ENCODE measurements at places on chromosomes 2 and 18.

GRCh38 chr2:135473567-135473966 is 57.5 kb downstream of the ZRANB3 start:
- no peak for DNase-seq

- DNase-seq, result no peak
Observed at GRCh38 chr2:169095621-169096105, 26.3 kb downstream of the DHRS9 start.

- no peak for DNase-seq
Observed at GRCh38 chr2:48870503-48870902, 115.0 kb upstream of the LHCGR start.

DNA sequence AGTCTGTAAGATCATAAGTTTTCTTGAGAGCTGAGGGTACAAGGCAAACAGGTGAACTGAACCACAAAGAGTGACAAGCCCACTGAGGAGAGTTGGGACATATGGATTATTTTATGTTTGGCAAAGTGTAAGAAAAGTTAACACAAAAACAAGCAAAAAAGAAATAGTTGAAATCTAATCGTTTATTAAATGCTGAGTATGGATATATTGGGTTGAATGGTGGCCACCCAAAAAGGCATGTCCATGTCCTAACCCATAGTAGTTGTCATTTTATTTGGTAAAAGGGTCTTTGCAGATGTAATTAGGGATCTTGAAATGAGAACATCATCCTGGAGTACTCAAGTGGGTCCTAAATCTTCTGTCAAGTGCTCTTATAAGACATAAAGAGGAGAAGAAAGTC is 24.9 kb upstream of the TWIST2 start:
- DNase-seq, result no peak

DNA sequence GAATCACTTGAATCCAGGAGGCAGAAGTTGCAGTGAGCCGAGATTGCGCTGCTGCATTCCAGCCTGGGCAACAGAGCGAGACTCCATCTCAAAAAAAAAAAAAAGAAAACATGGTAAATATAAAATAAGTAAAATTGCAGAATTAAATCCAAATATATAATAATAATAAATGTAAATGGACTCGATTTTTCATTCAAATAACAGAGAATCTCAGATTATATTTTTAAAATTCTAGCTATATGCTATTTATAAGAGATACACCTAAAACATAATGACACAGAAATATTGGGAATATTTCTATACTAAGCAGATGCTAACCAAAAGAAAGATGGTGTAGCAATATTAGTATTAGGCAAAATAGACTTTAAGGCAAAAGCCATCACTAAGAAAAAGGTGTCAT is 15.1 kb upstream of the NEURL3 start:
- DNase-seq, result no peak

DNA sequence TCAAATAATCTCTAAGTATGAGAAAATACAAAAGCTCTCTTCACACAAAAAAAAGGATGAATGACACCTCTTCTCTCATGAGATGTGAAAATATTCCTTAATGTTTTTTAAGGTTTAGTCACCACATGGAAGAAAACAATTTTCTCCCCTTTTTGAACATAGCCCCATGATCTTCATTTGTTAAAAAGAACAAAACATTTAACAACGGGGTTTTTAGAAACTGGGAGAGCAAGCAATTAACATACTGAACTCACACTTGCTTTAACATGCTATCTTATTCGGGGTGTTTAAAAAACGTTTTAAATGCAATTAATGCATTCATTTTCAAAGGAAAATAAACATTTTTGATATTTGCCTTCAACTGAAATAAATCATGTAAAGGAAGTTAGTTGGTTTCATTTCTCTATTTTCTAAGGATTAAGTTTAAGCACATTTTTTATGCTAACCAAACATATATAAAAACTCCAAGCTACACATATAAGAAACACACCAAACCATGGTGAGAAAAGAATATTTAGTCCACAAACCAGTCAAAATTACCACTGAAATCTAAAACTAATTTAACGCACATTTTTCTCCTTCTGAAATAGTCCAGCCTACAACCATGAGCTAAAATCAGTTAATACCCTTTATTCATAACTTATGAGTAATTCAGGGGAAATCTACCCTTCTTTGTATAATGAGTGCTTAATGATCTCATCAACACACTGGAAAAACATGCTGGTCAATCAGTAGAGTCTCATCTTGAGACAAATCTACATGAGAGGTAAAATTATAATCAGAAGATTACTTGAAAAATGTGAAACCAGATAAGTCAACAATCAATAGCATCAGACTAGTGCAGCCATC is 8.2 kb downstream of the FBXO11 start:
- DNase-seq, result no peak

DNA sequence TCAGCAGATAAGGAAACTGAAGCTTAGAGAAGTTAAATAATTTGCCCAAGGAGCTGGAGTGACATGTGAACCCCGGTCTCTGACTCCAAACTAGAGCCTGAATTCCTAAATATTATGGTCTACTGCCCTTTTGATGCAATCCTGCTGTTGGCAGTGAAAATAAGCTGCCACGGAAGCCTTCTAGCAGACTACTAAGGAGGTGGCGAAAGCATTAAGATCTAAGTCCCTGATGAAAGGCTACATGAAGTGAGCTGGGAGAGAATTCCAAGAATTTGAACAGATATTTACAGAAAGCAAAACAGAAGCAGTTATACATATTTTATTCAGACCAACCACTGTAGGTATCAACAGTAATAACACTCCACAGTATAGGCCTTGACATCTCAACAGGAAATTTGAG is 28.1 kb downstream of the TRMT61B start:
- DNase-seq, result no peak

GRCh38 chr2:120238728-120239487 is 13.7 kb upstream of the RALB start:
- DNase-seq, result no peak

- no peak for DNase-seq
Observed at GRCh38 chr2:26740890-26741302, 23.2 kb upstream of the SLC35F6 start.

GRCh38 chr2:165700531-165700930 is 93.5 kb downstream of the GALNT3 start:
- no peak for DNase-seq

DNA sequence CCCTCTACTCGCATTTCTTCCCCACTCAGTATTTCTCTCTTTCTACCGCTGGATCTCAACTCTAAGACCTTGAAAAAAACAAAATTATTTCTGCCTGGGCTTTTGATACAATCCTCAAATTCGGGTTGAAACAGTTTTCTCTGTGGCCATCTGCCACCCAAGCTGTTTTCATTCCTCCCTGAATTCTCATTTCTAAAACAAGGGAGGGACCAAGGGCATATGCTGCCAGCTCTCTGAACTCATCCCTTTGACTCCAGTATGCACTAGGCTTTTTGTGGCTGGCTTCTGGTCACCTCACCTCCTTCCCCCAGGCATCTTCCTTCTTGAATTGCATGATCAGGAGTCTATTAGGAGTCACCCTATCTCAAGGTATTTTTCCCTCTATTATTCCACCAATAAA is 49.5 kb downstream of the CCDC148 start:
- DNase-seq, result no peak

- DNase-seq, result no peak
Observed at GRCh38 chr18:28637897-28638296, 461.0 kb upstream of the CDH2 start.

DNA sequence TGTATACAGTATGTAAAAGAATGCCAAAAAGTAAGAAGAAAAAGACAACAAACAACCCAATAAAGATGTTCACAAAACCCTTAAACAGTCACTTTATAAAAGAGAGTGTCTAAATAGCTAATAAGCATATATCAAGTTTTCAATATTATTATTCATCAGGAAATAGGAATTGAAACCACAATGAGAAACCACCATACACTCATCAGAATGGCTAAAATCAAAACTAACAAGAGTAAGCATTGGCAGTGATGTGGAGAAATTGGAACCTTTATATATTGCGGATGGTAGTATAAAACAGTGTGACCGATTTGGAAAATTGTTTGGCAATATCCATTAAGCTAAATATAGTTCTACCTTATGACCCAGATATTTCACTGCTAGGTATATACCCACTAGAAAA is 20.5 kb upstream of the TGFA start:
- DNase-seq, result no peak

DNA sequence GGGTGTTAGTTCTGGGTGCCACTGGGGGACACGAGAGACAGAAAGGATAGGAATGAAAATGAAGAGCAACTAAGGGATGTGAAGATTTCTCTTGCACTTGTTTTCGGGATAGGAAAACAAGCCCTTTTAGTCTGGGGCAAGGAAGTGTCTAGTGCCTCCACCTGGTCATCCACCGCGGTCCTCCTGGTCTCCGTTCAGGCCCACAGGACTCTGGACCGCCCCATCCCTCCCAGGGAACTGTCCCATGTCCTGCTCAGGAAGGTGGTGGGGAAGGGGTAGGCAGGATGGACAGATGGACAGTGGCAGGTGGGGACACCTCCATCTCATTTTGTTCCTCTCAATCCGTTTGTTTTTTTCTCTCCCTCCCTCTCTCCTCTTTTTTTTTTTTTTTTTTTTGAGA is 45.9 kb downstream of the AGAP1 start:
- DNase-seq, result no peak

GRCh38 chr2:10963155-10963554 is 51.4 kb downstream of the KCNF1 start:
- DNase-seq, result no peak

- no peak for DNase-seq
Observed at GRCh38 chr2:10120877-10121574, 1.5 kb upstream of the RRM2 start.

DNA sequence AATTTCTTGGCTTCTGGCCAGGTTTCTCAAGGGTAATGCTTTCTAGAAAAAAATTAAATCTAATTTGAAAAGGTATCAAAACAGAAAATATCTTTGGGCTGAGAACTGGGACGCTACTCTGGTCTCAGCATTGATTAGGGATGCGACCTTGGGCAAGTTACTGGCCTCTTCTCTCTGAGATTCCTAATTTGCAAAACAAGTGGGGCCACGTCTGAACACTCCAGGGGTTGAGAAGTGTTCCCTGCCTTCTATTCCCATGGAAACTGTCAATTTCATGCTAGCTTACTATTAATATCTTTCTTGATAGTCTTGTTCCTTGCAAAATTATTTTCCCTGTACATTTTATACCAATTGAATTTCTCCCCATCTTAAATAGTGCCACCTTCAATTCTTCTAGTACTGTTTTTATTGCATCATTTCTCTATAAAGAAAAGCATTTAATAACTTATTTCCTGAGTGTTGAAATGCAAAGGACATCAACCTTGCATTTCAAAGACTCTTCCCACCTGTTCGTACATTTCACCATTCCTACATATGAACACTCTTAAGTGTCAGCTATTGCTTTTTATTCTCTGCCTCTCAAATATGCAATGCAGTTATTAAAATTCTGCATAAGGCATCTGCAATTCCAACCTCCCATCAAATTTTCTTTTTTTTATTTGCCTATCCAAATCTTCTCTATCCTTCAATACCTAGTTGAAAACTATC is 118.3 kb upstream of the DSEL start:
- DNase-seq, result no peak

- no peak for DNase-seq
Observed at GRCh38 chr2:188403676-188404075, 112.0 kb downstream of the GULP1 start.

DNA sequence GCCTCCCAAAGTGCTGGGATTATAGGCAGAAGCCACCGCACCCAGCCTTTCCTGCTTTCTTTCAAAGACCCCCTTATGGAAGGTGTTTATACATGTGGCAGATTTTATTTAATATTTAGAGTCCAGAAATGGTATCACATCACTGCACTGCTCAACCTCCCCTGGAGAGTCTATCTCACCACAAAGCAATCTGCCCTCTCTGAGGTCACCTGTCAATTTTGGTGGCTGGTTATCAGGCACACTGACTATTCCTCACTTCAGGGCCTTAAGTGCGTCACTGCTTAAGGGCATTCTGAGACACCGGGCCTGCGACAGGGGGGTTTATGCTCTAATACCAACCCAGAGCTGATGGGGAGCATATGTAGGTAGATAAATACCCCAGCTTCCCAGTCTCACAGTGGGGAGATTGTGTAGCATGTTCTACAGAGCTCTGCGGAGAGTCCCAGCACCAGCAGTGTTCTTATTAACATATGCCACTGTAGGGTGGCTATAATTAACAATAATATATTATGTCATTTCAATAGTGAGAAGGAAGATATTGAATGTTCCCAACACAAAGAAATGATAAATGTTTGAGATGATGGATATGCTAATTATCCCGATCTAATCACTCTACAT is 42.7 kb upstream of the ZDBF2 start:
- no peak for DNase-seq

- no peak for DNase-seq
Observed at GRCh38 chr2:232299084-232299483, 79.5 kb upstream of the ALPP start.

- no peak for DNase-seq
Observed at GRCh38 chr18:334575-335132, 66.8 kb upstream of the THOC1 start.

DNA sequence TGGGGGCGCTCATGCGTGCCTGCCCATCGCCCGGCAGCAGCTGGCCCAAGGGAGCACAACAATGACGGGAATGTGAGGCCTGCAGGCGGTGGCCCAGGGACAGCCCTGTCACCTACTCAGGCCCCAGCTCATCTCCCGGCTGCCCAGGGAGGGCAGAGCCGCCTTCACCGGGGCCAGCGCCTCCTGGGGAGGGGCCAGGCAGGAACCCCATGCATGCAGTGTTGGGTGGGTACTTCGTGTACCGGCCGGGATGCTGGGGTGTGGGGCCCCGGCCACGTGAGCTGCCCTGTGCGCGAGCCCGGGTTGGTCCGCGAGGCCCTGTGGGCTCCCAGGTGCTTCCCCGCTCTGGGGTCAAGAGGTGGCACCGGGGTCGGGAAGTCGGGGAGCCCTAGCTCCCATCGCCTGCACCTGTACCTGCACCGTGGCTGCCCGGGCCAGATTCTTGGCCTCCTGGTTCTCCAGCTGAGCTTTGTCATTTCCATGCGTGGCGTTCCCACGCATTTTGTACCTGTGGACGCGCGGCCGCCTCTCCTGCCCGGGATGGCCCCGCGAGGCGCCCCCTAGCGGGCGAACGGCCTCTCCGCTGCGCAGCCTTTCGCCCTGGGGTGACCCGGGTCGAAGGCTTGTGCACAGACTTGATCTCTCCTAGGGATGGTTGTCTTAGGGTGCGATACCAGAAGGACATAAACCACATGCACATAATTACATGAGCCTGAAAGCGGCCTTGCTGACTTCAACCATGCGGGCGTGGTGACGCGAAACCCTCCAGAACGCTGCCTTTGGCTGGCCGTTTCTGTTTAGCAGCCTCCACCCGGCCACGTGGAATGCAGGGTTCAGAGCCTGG is 950 bp downstream of the KLHL30 start:
- DNase-seq, result no peak

- no peak for DNase-seq
Observed at GRCh38 chr2:28335666-28336065, 57.0 kb upstream of the FOSL2 start.

Measured in esophagus squamous epithelium (tissue), 5 donors.